Activated naive CD8-positive, alpha-beta T cell treated with anti-CD3 and anti-CD28 coated beads for 36 hours (primary cell): ENCODE measurements at places on chromosomes 7 and 10.

DNA sequence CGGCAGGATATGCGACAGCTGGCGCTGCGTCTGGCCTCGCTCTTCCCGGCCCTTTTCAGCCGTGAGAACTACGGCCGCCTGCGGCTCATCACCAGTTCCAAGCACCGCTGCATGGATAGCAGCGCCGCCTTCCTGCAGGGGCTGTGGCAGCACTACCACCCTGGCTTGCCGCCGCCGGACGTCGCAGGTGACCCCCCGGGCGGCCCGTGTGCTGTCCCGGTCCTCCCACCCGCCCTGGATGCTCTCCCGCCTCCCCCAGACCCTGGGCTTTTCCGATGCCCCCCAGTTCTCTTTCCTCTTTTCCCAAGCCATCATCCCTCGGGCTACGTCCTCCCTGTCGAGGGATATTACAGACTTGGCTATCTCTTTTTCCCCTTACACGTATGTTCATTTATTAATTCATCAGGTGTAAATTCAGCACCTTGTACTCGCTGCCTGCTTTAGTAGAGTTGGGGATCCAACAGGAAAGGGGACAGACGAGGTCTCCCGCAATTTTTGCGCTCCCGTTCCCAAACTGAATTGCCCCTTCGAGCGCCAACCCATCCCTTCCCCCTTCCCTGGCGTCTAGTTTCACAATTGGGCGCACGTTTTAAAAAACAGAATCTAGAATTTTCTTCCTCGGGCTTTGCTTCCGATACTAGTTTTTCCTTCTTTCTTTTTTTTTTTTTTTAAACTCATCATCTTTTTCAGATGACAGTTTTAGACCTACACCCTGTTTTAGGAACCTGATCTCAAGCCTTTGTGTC is 846 bp downstream of the MINPP1 start:
- peak overlapping the region; percentile 84 for H3K27ac ChIP-seq
- H3K36me3 ChIP-seq: peaks cover 6% of the 10 kb centered on the region
- peak; percentile 60 for DNase-seq
- H3K4me1 ChIP-seq: peaks cover 38% of the 10 kb centered on the region
- peak overlapping the region; percentile 87 for H3K4me3 ChIP-seq

GRCh38 chr10:126409821-126410220 is 21.5 kb upstream of the ADAM12 start:
- peaks cover 17% of the 10 kb centered on the region for H3K27me3 ChIP-seq
- H3K4me1 ChIP-seq: no peaks in the 10 kb centered on the region
- H3K36me3 ChIP-seq: no peaks in the 10 kb centered on the region
- DNase-seq: no peak
- no peak overlapping the region for H3K4me3 ChIP-seq
- peak overlapping the region; percentile 58 for H3K27ac ChIP-seq

- H3K36me3 ChIP-seq: peaks cover 2% of the 10 kb centered on the region
- no peaks in the 10 kb centered on the region for H3K4me1 ChIP-seq
- no peak overlapping the region for H3K27ac ChIP-seq
- peak overlapping the region; percentile 15 for H3K4me3 ChIP-seq
- DNase-seq: no peak
- peaks cover 98% of the 10 kb centered on the region for H3K27me3 ChIP-seq
Measured at GRCh38 chr7:122302761-122303530, 1.6 kb downstream of the FEZF1 start.

DNA sequence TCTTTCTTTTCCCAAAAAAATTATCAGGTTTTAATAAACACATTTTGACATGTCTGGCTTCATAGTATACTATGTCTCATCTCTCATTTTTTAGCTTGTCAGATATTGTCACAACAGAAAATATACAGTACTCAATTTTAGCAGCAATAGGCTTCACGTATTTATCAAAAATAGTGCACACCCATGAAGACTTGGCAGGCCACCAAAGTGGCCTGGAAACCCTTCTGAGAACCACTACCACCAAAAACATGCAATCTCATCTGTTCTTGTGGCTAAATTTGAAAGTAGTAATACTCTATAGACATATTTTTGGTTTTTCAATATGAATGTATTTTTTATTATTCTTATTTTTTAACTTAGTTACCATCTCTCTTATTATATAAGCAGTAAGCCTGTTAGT is 1094.5 kb upstream of the LRRN3 start:
- peaks cover 3% of the 10 kb centered on the region for H3K27me3 ChIP-seq
- H3K4me1 ChIP-seq: no peaks in the 10 kb centered on the region
- DNase-seq: no peak
- no peak overlapping the region for H3K27ac ChIP-seq
- H3K36me3 ChIP-seq: no peaks in the 10 kb centered on the region

DNA sequence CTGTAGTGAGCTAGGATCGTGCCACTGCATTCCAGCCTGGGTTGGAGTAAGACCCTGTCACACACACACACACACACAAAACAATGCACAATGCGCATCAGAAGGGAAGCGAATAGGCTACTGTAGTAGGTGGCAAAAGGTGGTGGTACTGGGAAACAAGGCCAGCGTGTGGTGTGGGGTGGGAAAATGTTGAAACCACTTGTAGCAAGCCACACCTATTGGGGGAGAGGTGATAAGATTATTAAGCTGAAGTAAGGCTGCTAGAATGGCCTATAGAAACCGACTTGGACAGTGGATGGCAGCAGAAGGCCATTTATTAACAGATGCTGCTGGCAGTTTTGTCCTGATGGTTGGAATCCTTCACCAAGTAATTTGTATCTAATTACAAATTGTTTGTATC is 7.2 kb upstream of the CHCHD1 start:
- no peaks in the 10 kb centered on the region for H3K27me3 ChIP-seq
- H3K36me3 ChIP-seq: peaks cover 48% of the 10 kb centered on the region
- peak overlapping the region; percentile 94 for H3K4me3 ChIP-seq

- H3K36me3 ChIP-seq: peaks cover 13% of the 10 kb centered on the region
- H3K27ac ChIP-seq: no peak overlapping the region
- DNase-seq: no peak
- no peaks in the 10 kb centered on the region for H3K4me1 ChIP-seq
Measured at GRCh38 chr7:128021366-128021765, 9.9 kb downstream of the LRRC4 start.

DNA sequence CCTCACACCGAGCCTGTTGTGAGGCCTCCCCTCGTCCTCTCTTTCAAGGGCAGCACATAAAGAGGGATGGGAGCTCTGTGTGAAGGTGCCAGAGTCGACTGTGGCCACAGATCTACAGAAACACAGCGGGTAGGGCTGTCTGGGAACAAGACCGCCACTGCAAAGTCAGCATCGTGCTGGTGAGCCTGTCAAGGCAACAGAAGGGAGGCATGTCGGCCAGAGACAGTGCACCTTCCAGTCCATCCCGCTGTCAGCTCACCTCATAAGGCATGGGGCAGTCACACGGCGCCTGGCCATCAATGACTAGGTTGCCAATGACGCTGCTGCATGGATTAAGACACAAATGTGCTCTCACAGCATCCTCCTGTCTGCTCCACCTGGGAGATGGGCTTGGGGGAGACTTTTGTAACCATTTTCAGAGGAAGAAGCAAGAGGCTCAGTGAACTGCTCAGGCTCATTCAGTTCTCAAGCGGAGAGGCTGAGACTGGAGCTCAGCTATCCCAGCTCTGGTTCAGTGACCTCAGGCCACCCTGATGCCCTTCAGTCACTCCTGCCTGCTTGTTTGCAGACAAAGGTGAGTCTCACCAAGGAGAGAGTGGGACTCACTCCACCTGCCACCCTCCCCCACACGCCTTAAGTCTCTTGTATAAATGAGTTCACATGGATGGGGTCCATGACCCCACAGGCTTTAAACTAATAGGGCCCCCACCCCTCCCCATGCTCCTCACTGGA is 125.5 kb downstream of the SORBS1 start:
- peaks cover 3% of the 10 kb centered on the region for H3K27me3 ChIP-seq
- H3K27ac ChIP-seq: no peak overlapping the region
- H3K4me3 ChIP-seq: no peak overlapping the region
- no peaks in the 10 kb centered on the region for H3K36me3 ChIP-seq
- H3K4me1 ChIP-seq: no peaks in the 10 kb centered on the region

GRCh38 chr7:2044883-2045471 is 187.8 kb downstream of the MAD1L1 start:
- H3K4me3 ChIP-seq: no peak overlapping the region
- no peak for DNase-seq
- peaks cover 12% of the 10 kb centered on the region for H3K36me3 ChIP-seq
- no peak overlapping the region for H3K27ac ChIP-seq

- H3K36me3 ChIP-seq: peaks cover 6% of the 10 kb centered on the region
- H3K4me1 ChIP-seq: peaks cover 4% of the 10 kb centered on the region
- DNase-seq: no peak
- no peak overlapping the region for H3K4me3 ChIP-seq
Measured at GRCh38 chr7:392822-393221, 102.9 kb downstream of the FOXL3 start.

- no peak overlapping the region for H3K4me3 ChIP-seq
- H3K36me3 ChIP-seq: no peaks in the 10 kb centered on the region
- DNase-seq: no peak
Measured at GRCh38 chr10:17475661-17476060, 21.3 kb upstream of the ST8SIA6 start.

DNA sequence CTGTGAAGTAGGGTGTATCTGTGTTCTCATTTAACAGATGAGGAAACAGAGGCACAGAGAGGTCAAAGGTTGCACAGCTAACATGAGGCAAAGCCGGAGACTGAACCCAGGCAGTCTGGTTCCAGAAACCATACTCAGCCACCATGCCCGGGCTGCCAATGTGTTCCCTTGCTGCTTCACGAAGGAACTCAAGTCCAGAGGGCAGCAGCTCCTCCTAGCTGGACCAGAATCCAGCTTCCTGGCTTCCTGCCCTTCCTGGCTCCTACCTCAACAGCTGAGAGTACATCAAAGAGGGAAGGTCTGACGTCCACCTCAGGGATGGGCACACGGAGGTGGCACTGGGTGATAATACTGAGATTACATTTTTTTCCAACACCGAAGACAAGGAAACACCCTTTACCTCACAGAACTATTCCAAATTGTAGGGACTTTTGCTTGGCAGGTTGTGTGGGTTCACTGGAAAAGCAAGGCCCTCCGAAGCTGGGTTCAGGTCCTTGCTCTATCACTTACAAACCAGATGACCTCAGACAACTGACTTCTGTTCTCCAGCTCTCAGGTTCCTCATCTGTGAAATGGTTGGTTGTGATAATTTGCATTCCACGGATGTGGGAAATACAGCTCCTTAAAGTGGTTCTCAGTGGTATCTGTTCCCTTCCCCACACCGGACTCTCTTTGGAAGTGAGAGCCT is 154.1 kb upstream of the ZMIZ1 start:
- DNase-seq: no peak
- no peak overlapping the region for H3K4me3 ChIP-seq
- H3K36me3 ChIP-seq: no peaks in the 10 kb centered on the region
- H3K27me3 ChIP-seq: no peaks in the 10 kb centered on the region
- H3K27ac ChIP-seq: no peak overlapping the region

- no peaks in the 10 kb centered on the region for H3K4me1 ChIP-seq
- no peaks in the 10 kb centered on the region for H3K27me3 ChIP-seq
- H3K4me3 ChIP-seq: no peak overlapping the region
- no peak for DNase-seq
- H3K36me3 ChIP-seq: no peaks in the 10 kb centered on the region
Measured at GRCh38 chr7:42627626-42628025, 284.2 kb downstream of the C7orf25 start.

DNA sequence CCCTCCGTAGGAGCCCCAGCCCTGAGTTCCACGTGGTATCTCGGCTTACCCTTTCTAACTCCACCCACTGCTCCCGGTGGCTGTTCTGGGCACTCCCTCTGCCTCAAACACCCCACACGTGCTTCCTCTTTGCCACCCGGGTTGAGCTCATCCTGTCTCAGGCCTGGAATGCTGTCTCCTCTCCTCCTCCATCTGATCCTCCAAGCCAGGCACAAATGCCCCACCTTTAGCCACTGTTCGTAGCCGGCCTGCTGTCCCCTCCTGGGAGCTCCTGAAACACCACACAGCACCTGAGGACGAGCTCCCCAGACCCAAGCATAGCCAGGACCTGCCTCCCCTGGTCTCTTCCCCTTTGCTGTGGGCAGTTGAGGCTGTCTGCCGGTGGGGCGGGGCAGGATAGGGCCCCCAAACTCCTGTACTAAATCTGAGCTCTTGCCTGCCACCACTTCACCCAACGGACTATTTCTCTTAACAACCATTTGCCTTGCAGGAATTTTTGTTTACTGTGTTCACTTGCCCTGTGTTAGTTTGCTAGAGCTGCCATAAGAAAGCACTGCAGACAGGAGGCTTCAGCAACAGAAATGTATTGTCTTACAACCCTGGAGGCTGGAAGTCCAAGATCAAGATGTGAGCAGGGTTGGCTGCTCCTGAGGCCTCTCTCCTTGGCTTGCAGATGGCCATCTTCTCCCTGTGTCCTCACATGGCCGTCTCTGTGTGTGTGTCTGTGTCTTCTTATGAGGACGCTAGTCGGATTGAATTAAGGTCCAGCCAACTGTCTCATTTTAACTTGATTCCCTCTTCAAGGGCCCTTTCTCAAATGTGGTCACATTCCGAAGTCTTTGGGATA is 58.3 kb upstream of the SHH start:
- H3K4me1 ChIP-seq: no peaks in the 10 kb centered on the region
- no peak for DNase-seq
- H3K36me3 ChIP-seq: no peaks in the 10 kb centered on the region
- H3K27ac ChIP-seq: no peak overlapping the region

- DNase-seq: no peak
- no peaks in the 10 kb centered on the region for H3K36me3 ChIP-seq
- no peak overlapping the region for H3K4me3 ChIP-seq
Measured at GRCh38 chr7:39042670-39043069, 65.0 kb downstream of the POU6F2 start.

DNA sequence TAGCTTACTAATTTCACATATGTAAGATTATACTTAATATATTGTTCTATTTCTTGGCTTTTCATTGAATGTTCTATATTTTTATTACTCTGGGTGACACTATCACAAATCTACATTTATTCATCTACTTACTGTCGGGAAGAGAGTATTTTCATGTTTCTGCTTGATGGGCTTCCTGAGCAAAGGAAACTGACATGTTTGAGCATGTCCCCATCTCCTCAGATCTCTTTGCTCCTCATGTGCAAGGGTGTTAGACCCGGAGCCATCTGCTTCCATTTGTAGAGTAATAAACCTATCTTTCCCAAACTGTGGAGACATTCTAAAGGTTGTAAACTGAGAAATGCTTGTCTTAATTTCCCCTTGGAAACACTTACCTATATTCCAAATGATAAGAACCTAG is 103.5 kb downstream of the LSMEM1 start:
- peaks cover 4% of the 10 kb centered on the region for H3K27me3 ChIP-seq
- DNase-seq: no peak
- H3K4me1 ChIP-seq: no peaks in the 10 kb centered on the region
- no peak overlapping the region for H3K27ac ChIP-seq

DNA sequence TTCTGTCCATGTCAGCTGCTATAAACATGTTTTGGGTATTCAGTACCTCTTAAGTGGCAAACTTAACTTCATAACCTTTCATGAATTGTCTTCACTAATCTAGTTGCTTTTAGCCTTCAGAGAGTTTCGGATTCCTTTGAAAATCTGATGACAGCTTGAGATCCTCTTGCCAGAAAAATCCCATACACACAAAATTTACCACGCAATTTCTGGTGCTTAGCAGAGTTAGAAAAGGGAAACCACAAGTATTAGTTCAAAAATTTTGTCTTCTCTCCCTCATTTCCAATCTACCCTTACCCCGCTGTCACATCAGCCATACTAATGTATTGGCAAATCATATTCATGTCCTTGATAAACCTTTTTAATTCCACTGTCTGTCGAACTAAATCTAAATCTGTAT is 72.7 kb upstream of the TMEM106B start:
- no peak for DNase-seq
- no peaks in the 10 kb centered on the region for H3K27me3 ChIP-seq
- H3K4me3 ChIP-seq: no peak overlapping the region
- H3K27ac ChIP-seq: no peak overlapping the region
- no peaks in the 10 kb centered on the region for H3K36me3 ChIP-seq

- H3K36me3 ChIP-seq: no peaks in the 10 kb centered on the region
- H3K4me1 ChIP-seq: no peaks in the 10 kb centered on the region
- DNase-seq: no peak
Measured at GRCh38 chr10:59006511-59007306, 169.7 kb upstream of the PHYHIPL start.

GRCh38 chr10:112809736-112810135 is 140.3 kb upstream of the TCF7L2 start:
- no peak for DNase-seq
- H3K36me3 ChIP-seq: peaks cover 4% of the 10 kb centered on the region
- no peak overlapping the region for H3K27ac ChIP-seq
